A549 (cell line): ENCODE measurements at places on chromosomes 16 and 17. TPM values are rescaled to one million over a fixed set of nuclear protein-coding genes. Genes with fewer than 3 reads are reported as not detected.
A peak's percentile ranks its signal among the peaks of the same experiment; 100 is the strongest.

DNA sequence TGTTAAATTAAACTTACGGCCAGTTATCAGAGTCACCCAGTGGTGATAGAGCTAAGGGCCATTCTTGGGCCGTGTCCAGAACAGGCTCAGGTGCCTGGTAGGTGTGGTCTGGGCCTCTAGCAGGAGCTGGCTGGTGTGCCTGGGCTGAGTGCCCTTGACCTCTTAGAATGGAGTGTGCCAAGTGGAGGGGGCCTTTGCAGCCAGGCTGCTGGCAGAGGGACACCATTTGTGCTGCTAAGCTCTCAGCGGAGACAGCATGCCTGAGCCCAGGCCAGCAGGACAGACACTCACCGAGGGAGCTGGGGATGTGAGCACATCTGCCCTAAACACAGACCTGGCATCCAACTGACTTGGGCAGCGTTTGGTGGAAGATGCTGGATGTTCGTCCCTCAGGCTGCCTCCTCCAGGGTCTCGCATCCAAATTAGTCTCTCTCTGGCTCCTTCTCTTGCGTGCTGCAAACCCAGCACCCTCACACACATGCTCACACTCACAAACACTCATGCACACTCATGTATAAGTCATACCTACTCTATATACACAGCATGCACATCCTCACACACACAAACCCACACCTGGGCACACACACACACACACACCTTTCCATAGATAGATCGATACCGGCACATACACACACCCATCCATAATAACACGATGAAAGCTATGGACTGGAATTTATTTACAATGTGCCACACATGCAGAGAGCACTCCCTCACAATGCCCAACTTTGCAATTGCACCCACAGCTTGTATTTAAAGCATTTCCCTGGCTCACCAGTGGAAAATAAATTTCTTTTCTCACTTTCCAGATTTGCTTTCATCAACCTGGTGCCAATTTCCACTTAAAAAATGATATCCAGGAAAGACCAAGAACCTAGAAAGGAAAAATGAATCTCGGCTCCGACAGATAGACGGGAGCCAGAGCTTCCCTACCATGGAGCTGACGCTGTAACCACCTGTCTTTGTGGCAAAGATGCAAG, 33.6 kb upstream of the CDH5 start:
- DNase-seq = no peak

- peak; percentile 99 for DNase-seq
These were observed 17.8 kb upstream of the TMEM219 start for GRCh38 chr16:29943846-29944799.

The GDPD1 gene
- polyA plus RNA-seq = 1.5 to 2.4 TPM (median 2.3 TPM) in 3 replicates

GRCh38 chr16:86050591-86051367, 151.8 kb downstream of the IRF8 start:
- DNase-seq = no peak

GRCh38 chr16:72221630-72222024, 49.7 kb upstream of the PMFBP1 start:
- DNase-seq = no peak

The ALDH3A1 gene
- polyA plus RNA-seq = 833 to 1,094 TPM (median 959 TPM) in 3 replicates
